ENCODE measurements at places on chromosomes 12 and 14. TPM values are rescaled to one million over a fixed set of nuclear protein-coding genes. Genes with fewer than 3 reads are reported as not detected.
A peak's percentile ranks its signal among the peaks of the same experiment; 100 is the strongest.

The CISTR gene
- total RNA-seq: not detected

The MYH7 gene
- total RNA-seq: 0.64 TPM

The PPP1R36 gene
- total RNA-seq: 11.2 TPM

The GALNT8 gene
- total RNA-seq: 3.5 TPM

The TMEM253 gene
- 13.1 TPM for total RNA-seq

DNA sequence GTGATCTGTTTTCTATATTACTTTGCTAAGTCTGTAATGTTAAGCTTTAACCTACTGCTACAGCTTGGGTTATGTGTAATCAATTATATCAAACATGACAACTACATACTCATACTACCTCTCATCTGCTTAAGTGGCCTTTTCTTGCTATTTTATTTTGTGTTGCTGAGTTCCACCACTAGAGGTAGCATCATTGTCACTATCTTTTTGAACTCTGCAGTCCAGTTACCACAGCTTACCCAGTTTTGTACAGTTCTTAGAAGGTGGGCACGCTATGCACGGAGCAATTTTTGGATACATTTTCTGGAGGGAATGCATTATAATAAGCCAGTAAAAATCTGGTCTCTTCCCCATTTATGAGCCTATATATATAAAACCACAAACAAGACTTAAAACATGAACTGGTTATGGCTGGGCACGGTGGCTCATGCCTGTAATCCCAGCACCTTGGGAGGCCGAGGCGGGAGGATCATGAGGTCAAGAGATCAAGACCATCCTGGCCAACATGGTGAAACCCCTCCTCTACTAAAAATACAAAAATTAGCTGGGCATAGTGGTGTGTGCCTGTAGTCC is 48.5 kb downstream of the SAV1 start:
- no peaks in the 10 kb centered on the region for H3K27me3 ChIP-seq
- H3K4me1 ChIP-seq: no peaks in the 10 kb centered on the region
- H3K27ac ChIP-seq: no peak overlapping the region
- no peak for DNase-seq
- H3K4me3 ChIP-seq: no peak overlapping the region
- no peaks in the 10 kb centered on the region for H3K36me3 ChIP-seq

DNA sequence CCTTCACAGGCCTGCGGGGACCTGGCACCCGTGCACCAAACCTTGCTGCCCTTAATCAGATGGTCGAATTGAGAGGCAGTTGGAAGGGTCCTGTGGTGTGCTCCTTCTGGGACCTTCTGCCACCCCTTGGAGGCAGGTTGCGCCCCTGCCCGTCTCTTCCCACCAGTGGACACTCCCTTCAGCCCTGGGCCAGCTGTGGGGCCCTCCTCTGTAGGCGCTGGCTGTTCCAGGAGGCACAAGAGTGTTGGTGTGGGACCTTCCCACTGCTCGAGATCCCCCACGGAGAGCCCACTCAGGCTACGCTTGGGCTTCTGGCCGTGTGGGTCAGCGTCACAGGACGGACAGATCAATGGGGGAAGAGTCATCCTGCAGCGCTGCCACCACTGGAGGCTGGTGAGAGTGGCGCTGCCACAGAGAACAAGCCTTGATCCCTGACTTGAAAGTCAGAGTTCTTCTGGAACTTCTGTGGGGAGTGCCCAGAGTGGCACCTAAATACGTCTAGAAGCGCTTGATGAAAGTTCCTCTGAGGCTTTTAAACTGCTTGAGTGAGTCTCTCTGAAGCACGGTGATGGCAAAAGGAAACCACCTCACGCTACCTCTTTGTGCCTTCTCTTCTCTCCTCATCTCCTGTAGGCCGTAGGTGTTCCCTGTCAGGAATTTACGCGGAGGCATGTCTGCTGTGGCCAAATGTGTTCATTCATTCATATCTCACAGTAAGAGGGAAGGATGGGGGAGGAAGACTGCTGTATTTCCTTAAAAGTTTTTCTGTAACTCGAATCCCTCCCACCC is 48.3 kb downstream of the TRAF3 start:
- no peak overlapping the region for H3K4me3 ChIP-seq
- H3K27ac ChIP-seq: no peak overlapping the region
- no peaks in the 10 kb centered on the region for H3K4me1 ChIP-seq
- no peak for DNase-seq

DNA sequence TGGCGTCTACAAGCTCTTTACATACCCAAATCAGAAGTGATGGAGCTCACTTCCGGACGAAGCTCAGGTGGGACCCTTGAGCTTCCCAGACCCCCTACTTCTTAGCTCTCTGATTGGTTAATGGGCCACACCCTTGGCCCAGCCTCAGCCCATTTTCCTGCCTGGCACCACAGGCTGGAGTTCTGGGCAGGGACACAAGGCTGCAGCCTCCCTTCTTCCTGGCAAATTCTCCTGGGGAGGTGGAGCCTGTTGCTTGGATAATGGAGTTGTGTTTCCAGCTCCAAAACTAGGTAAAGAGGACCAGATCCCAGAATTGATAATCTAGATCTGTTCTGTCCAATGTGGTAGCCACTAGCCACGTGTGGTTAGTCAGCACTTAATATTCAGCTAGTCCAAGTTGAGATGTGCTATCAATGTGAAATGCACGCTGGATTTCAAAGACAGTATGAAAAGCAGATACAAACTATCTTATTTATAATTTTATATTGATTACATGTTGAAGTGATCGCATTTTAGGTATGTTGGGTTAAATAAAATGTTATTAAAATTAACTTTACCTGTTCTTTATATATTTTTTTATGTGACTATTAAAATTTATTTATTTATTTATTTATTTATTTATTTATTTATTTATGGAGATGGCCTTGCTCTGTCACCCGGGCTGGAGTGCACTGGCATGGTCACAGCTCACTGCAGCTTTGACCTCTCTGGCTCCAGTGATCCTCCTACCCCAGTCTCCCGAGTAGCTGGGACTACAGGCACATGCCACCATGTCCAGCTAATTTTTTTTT is 12.6 kb upstream of the FAIM2 start:
- no peak overlapping the region for H3K27ac ChIP-seq
- H3K4me3 ChIP-seq: no peak overlapping the region
- no peaks in the 10 kb centered on the region for H3K4me1 ChIP-seq

DNA sequence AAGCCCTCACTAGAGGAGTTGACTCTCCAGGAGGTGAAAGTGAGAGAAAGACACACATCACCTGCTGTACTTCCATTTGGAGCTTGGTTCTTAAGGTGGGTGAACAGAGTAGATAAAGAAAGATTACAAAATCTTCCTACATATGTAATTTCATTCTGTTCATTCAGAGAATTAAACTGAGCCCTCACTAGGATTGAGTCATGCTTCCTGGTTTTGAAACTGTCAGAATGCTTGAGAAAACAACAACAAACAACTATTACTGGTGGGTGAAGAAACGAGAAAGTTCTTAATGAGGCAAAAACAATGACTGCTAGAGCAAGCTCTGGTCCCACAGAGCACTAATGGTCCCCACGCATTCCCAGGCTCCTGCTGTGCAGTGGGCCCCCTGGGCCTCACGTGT is 841.7 kb downstream of the VRK1 start:
- H3K27ac ChIP-seq: no peak overlapping the region
- H3K4me3 ChIP-seq: no peak overlapping the region
- no peak for DNase-seq
- H3K27me3 ChIP-seq: no peaks in the 10 kb centered on the region
- peaks cover 4% of the 10 kb centered on the region for H3K4me1 ChIP-seq

DNA sequence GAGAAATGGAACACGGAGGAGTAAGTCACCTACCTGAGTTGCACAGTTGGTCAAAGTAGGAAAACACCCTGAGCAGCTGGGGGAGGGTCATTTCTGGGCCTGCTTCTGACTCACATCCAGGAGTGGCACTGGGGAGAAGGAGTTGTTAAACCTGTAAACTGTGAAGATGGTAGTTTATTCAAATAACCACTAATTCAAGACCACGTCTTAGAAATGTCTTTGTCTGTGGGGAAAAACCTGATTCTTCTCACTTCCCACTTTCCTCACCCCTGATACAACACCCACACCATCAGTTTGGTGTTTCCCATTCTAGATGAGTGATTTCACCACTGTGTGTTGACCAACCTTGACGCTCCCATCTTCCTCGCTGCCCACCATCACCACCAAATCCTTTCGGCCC is 207.1 kb downstream of the ANO4 start:
- no peaks in the 10 kb centered on the region for H3K27me3 ChIP-seq
- DNase-seq: no peak
- no peak overlapping the region for H3K4me3 ChIP-seq
- H3K4me1 ChIP-seq: no peaks in the 10 kb centered on the region
- no peaks in the 10 kb centered on the region for H3K36me3 ChIP-seq

DNA sequence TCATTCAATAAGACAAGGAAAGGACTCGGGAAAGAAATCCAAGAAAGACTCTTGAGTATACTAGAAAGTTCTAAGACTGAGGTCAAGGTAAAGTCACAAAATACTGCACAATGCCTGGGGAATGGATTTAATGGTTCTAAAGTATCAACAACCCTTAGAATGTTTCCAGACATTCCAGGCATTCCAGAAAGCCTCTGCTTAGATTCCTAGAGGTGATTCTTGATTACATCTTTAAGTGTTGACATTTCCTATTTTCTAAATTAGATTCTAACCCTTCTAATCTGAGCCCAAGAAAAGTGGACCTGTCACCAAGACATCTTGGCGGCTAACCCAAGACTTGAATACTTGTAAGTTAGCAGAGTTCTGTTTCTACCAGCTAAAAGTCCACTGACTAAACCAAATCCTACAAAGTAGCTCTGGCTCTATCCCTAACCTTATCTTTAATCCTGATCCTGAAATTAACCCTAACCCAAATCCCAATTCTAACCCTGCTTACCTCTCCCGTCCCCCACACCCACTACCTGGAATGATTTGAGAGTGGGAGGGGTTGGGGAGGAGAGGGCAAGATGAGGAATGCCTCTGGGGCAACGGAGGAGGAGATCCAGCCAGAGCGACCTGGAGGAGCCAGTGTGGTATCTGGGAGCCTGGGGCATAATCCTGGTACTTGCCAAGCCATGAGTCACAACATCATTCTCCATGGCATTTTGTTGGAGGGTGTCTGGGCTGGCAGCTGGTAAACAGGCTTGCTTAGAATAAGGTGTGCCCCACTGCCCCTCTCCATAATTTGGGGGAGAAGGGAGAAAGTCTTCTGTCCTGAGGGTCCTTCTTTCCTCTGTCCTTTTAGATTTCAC is 93.4 kb upstream of the HOXC13 start:
- no peaks in the 10 kb centered on the region for H3K36me3 ChIP-seq
- H3K27me3 ChIP-seq: peaks cover 85% of the 10 kb centered on the region
- H3K27ac ChIP-seq: no peak overlapping the region
- DNase-seq: no peak
- no peak overlapping the region for H3K4me3 ChIP-seq

DNA sequence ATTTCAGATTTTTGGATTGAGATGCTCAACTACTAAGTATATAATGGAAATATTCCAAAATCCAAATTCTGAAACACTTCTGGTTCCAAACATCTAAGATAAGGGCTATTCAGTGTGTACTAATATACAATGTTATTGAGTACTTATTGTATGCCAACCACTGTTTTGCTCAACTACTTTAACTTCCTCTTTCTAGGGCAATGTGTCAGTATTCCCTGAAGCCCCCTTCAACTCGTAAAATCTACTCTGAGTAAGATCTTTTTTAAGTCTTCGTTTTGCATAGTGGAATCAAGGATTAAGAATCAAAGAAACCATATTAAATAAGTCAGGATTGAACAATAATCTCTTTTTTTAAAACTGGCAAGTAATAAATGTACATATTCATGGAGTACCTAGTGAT is 45.5 kb downstream of the SPATA7 start:
- H3K4me1 ChIP-seq: no peaks in the 10 kb centered on the region
- no peak overlapping the region for H3K27ac ChIP-seq
- H3K4me3 ChIP-seq: no peak overlapping the region
- H3K36me3 ChIP-seq: no peaks in the 10 kb centered on the region
- no peaks in the 10 kb centered on the region for H3K27me3 ChIP-seq

GRCh38 chr12:33770652-33771051 is 251.6 kb upstream of the ALG10 start:
- no peaks in the 10 kb centered on the region for H3K27me3 ChIP-seq
- no peaks in the 10 kb centered on the region for H3K4me1 ChIP-seq
- H3K4me3 ChIP-seq: no peak overlapping the region
- H3K27ac ChIP-seq: no peak overlapping the region

DNA sequence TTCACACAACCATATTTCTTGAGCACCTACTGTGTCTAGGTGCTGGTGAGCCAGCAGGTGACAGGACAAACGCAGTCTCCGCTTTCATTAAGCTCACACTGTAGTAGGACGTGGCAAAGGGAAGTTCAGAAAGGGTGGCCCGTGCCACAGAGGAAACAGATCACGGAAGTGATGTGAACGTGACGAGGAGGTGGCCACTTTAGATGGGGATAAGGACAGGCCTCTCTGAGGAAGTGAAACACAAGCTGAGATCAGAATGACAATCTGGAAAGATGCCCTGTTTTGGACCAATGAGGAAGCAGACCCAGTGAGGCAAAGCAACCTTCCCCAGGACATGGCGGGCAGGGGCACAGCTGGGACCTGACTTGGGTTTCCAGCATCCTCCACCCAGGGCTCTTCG is 127.4 kb upstream of the PRMT8 start:
- DNase-seq: peak; percentile 19
- no peak overlapping the region for H3K27ac ChIP-seq
- H3K4me1 ChIP-seq: peaks cover 5% of the 10 kb centered on the region
- H3K4me3 ChIP-seq: no peak overlapping the region

- H3K4me1 ChIP-seq: no peaks in the 10 kb centered on the region
- H3K4me3 ChIP-seq: no peak overlapping the region
- DNase-seq: no peak
Observed at GRCh38 chr12:102323799-102324198, 126.2 kb upstream of the PMCH start.

DNA sequence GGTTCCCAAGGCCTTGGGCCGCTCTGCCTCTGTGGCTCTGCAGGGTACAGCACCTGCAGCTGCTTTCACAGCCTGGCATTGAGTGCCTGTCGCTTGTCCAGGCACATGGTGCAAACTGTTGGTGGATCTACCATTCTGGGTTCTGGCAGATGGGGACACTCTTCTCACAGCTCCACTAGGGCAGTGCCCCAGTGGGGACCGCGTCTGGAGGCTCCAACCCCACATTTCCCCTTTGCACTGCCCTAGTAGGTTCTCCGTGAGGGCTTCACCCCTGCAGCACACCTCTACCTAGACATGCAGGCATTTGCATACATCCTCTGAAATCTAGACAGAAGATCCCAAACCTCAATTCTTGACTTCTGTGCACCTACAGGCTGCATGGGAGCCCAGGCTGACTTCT is 19.2 kb upstream of the ASPG start:
- no peak for DNase-seq
- H3K4me3 ChIP-seq: no peak overlapping the region
- H3K27ac ChIP-seq: no peak overlapping the region
- peaks cover 11% of the 10 kb centered on the region for H3K27me3 ChIP-seq
